ENCODE measurements at places on chromosomes 3 and 15. TPM values are rescaled to one million over a fixed set of nuclear protein-coding genes. Genes with fewer than 3 reads are reported as not detected.

GRCh38 chr3:136885357-136886213 is 23.6 kb downstream of the NCK1 start:
- H3K27me3 ChIP-seq: no peaks in the 10 kb centered on the region
- H3K4me1 ChIP-seq: peaks cover 83% of the 10 kb centered on the region
- H3K4me3 ChIP-seq: peak overlapping the region; percentile 37
- H3K27ac ChIP-seq: peak overlapping the region; percentile 50
- DNase-seq: peak; percentile 52

GRCh38 chr3:110567029-110567428 is 504.6 kb upstream of the NECTIN3 start:
- DNase-seq: no peak
- no peaks in the 10 kb centered on the region for H3K36me3 ChIP-seq
- no peaks in the 10 kb centered on the region for H3K4me1 ChIP-seq
- H3K27me3 ChIP-seq: no peaks in the 10 kb centered on the region
- no peak overlapping the region for H3K27ac ChIP-seq
- no peak overlapping the region for H3K4me3 ChIP-seq

DNA sequence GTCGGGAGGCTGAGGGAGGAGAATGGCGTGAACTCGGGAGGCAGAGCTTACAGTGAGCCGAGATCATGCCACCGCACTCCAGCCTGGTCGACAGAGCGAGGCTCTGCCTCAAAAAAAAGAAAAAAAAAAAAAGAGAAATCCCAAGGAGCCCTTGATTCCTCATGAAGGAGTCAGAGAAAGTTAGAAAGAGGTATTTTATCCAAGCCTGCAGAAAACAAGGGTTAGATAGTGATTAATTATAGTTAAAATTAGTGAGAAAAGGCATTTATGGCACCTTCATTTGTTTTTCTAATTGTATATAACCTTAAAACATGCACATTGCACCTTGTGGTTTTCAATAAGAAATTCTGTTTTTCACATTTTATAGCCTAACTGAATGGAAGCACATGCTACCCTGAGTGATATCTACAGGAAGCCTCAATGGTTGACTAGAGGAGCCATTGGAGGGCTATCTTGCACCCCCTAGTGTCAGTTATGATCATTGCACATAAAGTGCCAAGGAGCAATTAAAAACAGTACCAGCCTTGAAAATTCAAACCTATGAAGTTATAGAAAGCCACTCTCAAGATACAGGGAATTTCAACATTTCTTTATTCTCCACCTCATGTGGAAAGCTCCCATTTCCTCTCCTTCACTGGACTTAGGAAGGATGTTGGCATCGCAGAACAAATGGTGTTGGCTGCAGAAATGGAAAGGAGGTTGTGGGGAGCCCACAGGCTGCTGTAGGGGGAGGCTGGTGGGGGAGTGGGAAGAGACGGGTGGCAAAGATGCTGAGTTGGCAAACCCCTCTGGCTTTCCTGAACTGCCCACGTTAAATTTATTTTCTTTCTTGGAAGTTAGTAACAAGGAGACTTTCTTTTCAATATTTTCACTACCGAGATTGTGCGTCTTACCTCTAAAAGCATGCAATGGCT is 48.5 kb downstream of the ITGA11 start:
- no peaks in the 10 kb centered on the region for H3K36me3 ChIP-seq
- no peak for DNase-seq
- no peak overlapping the region for H3K27ac ChIP-seq
- peaks cover 11% of the 10 kb centered on the region for H3K4me1 ChIP-seq
- no peaks in the 10 kb centered on the region for H3K27me3 ChIP-seq

DNA sequence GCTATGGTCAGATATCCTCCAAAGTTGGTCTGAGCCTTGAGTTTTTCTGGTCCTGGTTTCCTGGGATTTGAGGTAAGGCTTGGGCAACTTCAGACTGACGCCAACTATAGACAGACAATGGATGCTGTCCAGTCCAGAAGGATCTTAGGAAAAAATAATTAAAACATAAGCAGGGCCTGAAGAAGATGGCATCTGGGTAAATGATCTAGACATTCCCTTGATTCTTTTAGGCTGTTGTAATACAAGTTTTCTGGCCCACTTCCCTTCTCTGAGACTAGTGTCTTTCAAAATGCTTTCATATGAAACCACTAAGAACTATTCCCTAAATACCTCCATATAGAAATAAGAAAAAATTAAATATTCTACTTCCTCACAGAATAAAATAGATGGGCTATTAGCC is 47.7 kb upstream of the PLXND1 start:
- no peaks in the 10 kb centered on the region for H3K4me1 ChIP-seq
- H3K27ac ChIP-seq: no peak overlapping the region
- H3K36me3 ChIP-seq: no peaks in the 10 kb centered on the region
- no peaks in the 10 kb centered on the region for H3K27me3 ChIP-seq

DNA sequence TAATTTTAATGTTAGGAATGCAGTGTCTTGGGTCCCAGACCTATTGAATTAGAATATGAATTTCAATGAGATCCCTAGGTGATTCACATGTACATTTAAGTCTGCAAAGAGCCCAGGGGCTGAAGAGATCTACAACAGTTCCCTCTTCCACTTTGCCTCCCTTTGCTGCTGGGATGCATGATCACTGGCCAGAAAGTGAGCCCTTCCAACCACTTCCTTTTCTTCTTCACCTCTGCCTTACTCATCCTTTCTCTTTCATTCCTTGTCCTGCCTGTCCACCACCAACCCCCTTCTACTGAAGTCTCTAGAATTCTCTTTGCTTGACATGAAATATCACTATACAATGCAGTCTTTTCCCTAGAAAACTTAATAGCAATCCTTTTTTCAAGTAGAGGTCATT is 222.4 kb upstream of the LRIG1 start:
- no peaks in the 10 kb centered on the region for H3K4me1 ChIP-seq
- DNase-seq: no peak
- H3K27me3 ChIP-seq: no peaks in the 10 kb centered on the region
- H3K27ac ChIP-seq: no peak overlapping the region

- DNase-seq: peak; percentile 62
- peaks cover 71% of the 10 kb centered on the region for H3K36me3 ChIP-seq
- H3K27me3 ChIP-seq: no peaks in the 10 kb centered on the region
Observed at GRCh38 chr15:66498501-66499386, 1.2 kb upstream of the SNAPC5 start.

GRCh38 chr3:9732740-9733115 is 1.2 kb downstream of the BRPF1 start:
- peaks cover 56% of the 10 kb centered on the region for H3K4me1 ChIP-seq
- H3K27ac ChIP-seq: peak overlapping the region; percentile 77
- no peak for DNase-seq
- peaks cover 27% of the 10 kb centered on the region for H3K36me3 ChIP-seq
- H3K27me3 ChIP-seq: no peaks in the 10 kb centered on the region

- no peak for DNase-seq
- H3K27me3 ChIP-seq: no peaks in the 10 kb centered on the region
- H3K4me3 ChIP-seq: no peak overlapping the region
- H3K36me3 ChIP-seq: no peaks in the 10 kb centered on the region
Observed at GRCh38 chr15:91549581-91549980, 303.9 kb upstream of the SLCO3A1 start.

DNA sequence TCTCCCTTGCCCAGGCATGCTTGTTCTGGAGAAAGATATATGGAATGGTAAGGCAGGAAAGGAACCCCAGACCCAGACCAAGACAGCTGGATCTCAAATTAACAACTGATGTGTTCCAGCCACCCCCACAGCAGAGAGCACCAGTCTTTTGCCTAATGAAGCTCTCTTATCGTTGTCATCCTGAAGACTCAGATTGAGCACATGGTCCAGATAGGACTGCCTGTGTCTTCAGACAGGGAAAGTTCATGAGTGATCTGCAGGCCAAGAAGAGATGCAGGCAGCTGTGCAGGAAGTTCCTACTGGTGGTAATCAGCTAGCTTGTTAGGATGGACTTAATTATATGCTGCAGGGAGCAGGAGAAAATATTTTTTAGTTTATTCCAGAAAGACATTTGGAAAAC is 53.3 kb downstream of the PPP2R3A start:
- H3K4me1 ChIP-seq: no peaks in the 10 kb centered on the region
- peaks cover 11% of the 10 kb centered on the region for H3K27me3 ChIP-seq
- H3K27ac ChIP-seq: no peak overlapping the region
- no peaks in the 10 kb centered on the region for H3K36me3 ChIP-seq
- DNase-seq: no peak

DNA sequence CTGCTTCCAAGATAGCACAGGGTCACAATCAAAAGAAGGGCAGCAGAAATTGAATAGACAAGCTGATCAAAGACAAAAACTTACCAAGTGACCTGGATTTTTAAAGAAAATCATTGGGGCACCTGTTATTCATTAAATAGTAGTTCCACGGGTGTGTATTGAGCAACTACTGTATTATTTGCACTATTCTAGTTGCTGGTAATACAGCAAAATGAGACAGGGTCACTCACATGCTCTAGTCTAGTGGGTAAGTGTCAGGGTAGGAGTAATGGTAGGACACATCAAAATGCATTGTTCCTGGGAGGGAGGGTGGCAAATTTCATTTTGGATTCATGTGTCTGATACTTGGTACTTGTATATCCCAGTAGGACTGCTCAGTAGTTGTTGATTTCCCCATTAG is 127.9 kb downstream of the SQOR start:
- H3K36me3 ChIP-seq: no peaks in the 10 kb centered on the region
- H3K4me1 ChIP-seq: no peaks in the 10 kb centered on the region
- DNase-seq: no peak
- H3K27me3 ChIP-seq: no peaks in the 10 kb centered on the region

- H3K36me3 ChIP-seq: no peaks in the 10 kb centered on the region
- no peak for DNase-seq
- H3K27ac ChIP-seq: no peak overlapping the region
Observed at GRCh38 chr3:105891101-105891500, 22.3 kb upstream of the CBLB start.

- H3K27ac ChIP-seq: no peak overlapping the region
- H3K27me3 ChIP-seq: no peaks in the 10 kb centered on the region
- no peaks in the 10 kb centered on the region for H3K4me1 ChIP-seq
- DNase-seq: no peak
- no peaks in the 10 kb centered on the region for H3K36me3 ChIP-seq
- no peak overlapping the region for H3K4me3 ChIP-seq
Observed at GRCh38 chr3:87625876-87626275, 349.5 kb upstream of the POU1F1 start.

DNA sequence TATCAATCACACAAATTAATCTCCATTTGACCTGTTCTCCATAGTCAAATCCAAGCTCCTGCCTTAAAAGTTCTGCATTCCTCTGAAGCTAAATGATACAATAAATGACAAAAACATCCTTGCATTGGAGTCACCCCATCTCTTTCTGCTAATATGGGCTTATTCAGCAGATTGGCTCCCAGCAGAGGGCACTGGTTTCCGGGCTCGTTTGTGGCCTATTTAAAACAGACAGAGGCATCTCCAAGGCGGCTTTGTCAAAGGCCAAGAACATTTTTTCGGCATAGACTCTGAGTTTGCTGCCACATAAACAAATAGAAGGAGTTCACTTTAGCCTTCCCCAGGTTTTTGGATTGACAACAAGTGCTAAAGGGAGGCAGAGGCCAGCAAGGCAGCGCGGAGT is 204.4 kb upstream of the RASGRP1 start:
- no peaks in the 10 kb centered on the region for H3K36me3 ChIP-seq
- H3K27me3 ChIP-seq: no peaks in the 10 kb centered on the region
- H3K4me1 ChIP-seq: no peaks in the 10 kb centered on the region
- no peak for DNase-seq
- H3K27ac ChIP-seq: no peak overlapping the region
- no peak overlapping the region for H3K4me3 ChIP-seq

DNA sequence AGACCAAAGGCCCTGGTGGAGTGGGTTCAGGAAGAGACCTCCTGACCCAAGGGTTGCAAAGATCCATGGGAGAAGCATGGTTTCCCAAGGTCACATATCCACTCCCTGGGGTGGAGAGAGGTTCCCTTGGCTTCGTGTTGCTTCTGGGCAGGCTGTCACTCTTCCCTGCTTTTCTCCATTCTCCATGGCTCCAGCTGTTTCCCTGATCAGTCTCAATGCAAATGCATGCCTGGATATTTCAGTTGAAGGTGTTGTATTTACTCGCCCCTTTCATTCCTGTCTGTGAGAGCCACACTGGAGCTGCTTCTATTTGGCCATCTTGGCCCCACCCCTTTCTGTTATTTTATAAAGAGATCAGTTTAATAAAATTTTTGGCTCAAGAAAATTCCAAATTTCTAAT is 95.0 kb upstream of the PLSCR4 start:
- H3K27ac ChIP-seq: no peak overlapping the region
- H3K4me1 ChIP-seq: no peaks in the 10 kb centered on the region
- no peaks in the 10 kb centered on the region for H3K27me3 ChIP-seq
- H3K36me3 ChIP-seq: no peaks in the 10 kb centered on the region
- DNase-seq: no peak

- H3K27ac ChIP-seq: no peak overlapping the region
- H3K4me3 ChIP-seq: no peak overlapping the region
- no peaks in the 10 kb centered on the region for H3K36me3 ChIP-seq
- no peaks in the 10 kb centered on the region for H3K27me3 ChIP-seq
Observed at GRCh38 chr15:87487484-87487883, 769.1 kb downstream of the NTRK3 start.

GRCh38 chr15:50415752-50416404 is 8.3 kb upstream of the USP8 start:
- DNase-seq: no peak
- no peak overlapping the region for H3K4me3 ChIP-seq
- H3K4me1 ChIP-seq: no peaks in the 10 kb centered on the region
- no peaks in the 10 kb centered on the region for H3K36me3 ChIP-seq

- H3K27ac ChIP-seq: no peak overlapping the region
- no peaks in the 10 kb centered on the region for H3K4me1 ChIP-seq
- no peak overlapping the region for H3K4me3 ChIP-seq
- no peak for DNase-seq
Observed at GRCh38 chr15:80127911-80128310, 24.9 kb upstream of the FAH start.

DNA sequence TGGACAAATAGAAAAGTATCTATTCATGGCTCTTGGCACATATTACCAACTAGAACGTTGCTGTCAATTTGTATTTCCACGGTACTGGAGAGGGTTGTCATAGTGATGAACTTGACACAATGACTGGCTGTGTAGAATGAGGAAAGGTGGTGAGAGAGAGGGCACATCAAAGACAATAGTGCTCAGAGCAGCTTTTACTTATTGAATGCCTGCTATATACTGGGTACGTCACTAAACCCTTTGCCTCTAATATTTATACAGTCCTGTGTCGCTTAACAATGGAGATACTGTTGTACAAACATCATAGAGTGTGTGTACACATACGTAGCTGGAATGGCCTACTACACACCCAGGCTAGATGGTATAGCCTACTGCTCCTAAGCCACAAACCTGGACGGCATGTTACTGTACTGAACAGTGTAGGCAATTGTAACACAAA is 8.3 kb downstream of the TMPRSS7 start:
- H3K4me1 ChIP-seq: no peaks in the 10 kb centered on the region
- H3K4me3 ChIP-seq: no peak overlapping the region
- H3K27ac ChIP-seq: no peak overlapping the region
- no peaks in the 10 kb centered on the region for H3K36me3 ChIP-seq

DNA sequence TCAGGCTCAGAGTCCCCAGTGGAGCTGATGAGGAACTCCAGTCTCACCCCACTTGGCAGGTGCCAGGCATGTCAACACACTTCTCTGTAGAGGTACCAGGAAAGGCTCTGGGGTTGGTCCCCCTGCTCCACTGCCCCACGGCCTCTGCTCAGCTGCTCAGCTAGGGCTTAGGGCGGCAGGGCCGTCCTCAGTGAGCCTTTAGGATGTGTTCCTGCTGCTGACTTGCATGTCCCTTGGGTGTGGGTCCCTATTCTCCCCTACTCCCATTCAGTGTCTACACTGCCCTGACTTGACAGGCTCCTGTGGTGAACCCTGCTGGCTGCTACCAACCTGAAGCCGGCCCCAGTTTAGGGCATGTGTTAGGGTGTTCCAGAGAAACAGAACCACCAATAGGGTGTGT is 17.9 kb upstream of the POLG start:
- H3K36me3 ChIP-seq: no peaks in the 10 kb centered on the region
- H3K4me1 ChIP-seq: no peaks in the 10 kb centered on the region
- no peak overlapping the region for H3K27ac ChIP-seq
- peaks cover 4% of the 10 kb centered on the region for H3K27me3 ChIP-seq
- no peak overlapping the region for H3K4me3 ChIP-seq

Gene SOX2
- total RNA-seq: not detected

Gene LRRC31
- not detected for total RNA-seq

Gene ITGA11
- total RNA-seq: not detected

Gene PARP16
- 20.8 TPM for total RNA-seq

All from CD4-positive, alpha-beta memory T cell (primary cell).